Activated naive CD8-positive, alpha-beta T cell treated with anti-CD3 and anti-CD28 coated beads, Interleukin-2, amount 50 U/mL, for 24 hours (primary cell): ENCODE measurements at places on chromosomes 4 and X.
A peak's percentile ranks its signal among the peaks of the same experiment; 100 is the strongest.

DNA sequence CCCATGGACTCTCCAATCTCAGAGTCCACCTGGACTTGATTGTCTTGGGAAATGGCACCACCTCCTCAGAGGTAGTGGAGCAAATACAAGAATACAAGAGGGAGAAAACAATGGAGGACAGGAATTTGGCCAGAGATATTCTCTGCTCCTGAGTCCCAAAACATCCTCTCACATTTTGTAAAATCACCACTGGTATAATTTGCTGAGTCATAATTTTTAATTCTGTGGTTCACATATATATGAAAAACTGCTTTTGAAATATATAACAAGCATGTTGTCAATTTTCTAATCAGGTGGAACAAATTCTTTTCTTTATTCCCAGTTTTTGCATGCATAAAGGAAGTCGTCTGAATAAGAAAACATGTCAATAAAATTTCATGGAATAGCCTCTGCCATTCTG lies 356.1 kb downstream of the AFF2 start:
- DNase-seq, result no peak
- H3K27me3 ChIP-seq, result no peaks in the 10 kb centered on the region
- no peaks in the 10 kb centered on the region for H3K4me1 ChIP-seq
- H3K4me3 ChIP-seq, result no peak overlapping the region

GRCh38 chr4:169052594-169052945 lies 42.5 kb upstream of the CBR4 start:
- H3K36me3 ChIP-seq, result no peaks in the 10 kb centered on the region
- no peak overlapping the region for H3K27ac ChIP-seq
- H3K27me3 ChIP-seq, result no peaks in the 10 kb centered on the region
- no peaks in the 10 kb centered on the region for H3K4me1 ChIP-seq
- DNase-seq, result no peak

DNA sequence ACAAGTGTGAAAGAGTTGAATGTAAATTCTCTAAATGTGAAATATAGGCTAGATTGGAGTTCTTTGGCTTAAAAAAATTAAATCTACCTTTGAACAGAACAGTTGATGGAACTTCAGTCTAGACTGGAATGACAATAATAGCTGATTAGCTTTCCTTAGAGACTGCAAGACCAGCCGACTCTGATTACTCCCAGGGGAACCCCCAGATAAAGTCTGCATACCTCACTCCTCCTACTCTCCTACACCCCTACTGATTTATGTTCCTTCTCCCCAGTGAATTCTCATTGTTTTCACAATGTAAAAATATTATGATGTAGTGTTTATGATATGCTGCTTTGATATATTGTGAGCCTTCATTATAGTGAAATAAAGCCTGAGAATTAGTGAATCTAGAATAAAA lies 241.3 kb downstream of the CFAP299 start:
- no peak for DNase-seq
- H3K27me3 ChIP-seq, result no peaks in the 10 kb centered on the region
- H3K36me3 ChIP-seq, result no peaks in the 10 kb centered on the region

DNA sequence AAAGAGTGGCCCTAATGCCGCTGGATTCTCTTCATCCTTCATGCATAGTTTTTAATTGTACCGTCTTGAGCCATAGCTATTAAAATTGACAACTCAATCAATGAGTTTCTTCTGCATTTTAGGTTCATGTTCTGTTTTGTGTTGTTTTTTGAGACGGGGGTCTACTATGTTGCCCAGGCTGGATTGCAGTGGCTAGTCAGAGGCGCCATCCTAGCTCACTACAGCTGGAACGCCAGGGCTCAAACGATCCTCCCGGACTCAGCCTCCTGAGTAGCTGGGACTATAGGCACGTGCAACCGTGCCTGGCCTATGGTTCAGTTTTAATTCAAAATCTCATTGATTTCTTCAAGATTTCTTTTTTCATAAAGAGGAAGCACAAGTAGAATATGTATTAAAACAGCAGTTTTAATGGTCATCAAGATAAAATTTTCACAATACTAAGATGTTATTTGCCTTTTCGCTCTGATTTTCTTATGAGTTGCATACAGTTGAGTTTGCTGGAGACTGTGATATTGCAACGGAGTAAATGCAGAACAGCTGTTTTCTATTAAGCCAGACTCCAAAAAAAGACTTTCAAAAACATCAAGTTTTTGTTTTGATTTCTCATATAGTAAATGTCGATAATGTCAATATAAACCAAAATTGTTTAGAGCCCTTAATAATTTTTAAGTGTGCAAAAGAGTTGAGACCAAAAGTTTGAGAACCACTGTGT lies 1.1 kb upstream of the STX18 start:
- peaks cover 10% of the 10 kb centered on the region for H3K36me3 ChIP-seq
- no peak for DNase-seq
- peak overlapping the region; percentile 95 for H3K4me3 ChIP-seq
- no peaks in the 10 kb centered on the region for H3K27me3 ChIP-seq
- peaks cover 45% of the 10 kb centered on the region for H3K4me1 ChIP-seq

DNA sequence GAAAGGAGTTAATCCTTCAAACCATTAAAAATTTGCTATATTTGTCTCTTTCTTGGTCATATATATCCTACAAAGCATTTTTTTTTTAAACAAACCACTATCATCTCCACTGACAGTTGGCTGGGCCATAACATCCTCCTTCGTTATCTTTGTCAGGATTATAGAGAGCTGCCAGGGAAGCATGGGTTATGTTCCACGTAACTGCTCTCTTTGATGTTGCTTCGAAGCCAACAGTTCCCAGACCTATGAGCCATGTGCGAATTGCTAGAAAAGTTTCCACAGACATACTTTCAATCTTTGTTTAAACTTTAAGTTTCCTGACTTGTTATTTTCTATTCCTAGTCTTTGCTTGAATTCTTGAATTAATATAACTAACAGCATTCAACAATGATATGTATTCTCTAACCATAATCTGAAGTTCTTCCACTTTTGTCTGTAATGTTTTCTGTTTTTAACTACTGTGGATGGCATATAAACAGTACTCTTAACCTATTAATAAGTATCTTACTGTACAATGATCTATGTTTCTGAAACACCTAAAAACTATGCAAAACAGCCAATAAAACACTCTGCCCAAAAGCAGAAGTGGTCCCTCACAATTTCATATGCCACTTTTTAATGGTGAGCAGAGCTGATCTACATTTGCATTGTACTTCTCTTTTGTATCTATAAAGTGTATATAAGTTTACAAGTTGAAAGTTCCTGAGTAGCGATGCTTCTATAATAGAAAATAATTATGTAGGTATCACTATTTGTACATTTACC lies 37.9 kb downstream of the EREG start:
- H3K4me1 ChIP-seq, result peaks cover 4% of the 10 kb centered on the region
- H3K27ac ChIP-seq, result no peak overlapping the region
- no peak overlapping the region for H3K4me3 ChIP-seq
- H3K36me3 ChIP-seq, result no peaks in the 10 kb centered on the region
- peaks cover 2% of the 10 kb centered on the region for H3K27me3 ChIP-seq
- no peak for DNase-seq

GRCh38 chrX:68912113-68912512 lies 83.3 kb downstream of the EFNB1 start:
- DNase-seq, result no peak
- H3K4me3 ChIP-seq, result no peak overlapping the region
- no peaks in the 10 kb centered on the region for H3K36me3 ChIP-seq
- peaks cover 5% of the 10 kb centered on the region for H3K27me3 ChIP-seq
- no peaks in the 10 kb centered on the region for H3K4me1 ChIP-seq

DNA sequence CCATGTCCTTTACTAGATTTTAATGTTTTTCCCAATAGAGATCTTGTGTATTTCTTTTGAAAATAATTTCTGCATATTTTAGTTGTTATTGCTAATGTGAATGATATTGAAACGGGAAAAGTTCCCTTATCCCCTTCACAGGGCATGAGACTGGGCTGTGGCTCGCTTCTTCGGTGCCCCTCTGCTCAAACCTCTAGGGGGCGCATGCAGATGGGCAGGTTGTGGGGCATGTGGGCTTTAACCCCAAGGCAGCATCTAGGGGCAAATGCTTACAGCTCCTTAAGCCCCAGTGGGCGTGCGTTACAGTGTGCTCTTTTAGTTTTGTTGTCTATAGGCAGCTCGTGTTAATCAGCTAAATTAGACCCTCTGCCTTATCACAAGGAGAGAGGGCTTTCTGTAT lies 194.7 kb downstream of the OPHN1 start:
- H3K36me3 ChIP-seq, result no peaks in the 10 kb centered on the region
- peak; percentile 1 for DNase-seq
- no peak overlapping the region for H3K4me3 ChIP-seq
- no peak overlapping the region for H3K27ac ChIP-seq
- no peaks in the 10 kb centered on the region for H3K4me1 ChIP-seq
- H3K27me3 ChIP-seq, result no peaks in the 10 kb centered on the region
